ENCODE measurements at places on chromosomes 12 and 14.

GRCh38 chr12:14772946-14773345 is 30.3 kb downstream of the WBP11 start:
- no peak for DNase-seq

- peak; percentile 26 for DNase-seq
Measured at GRCh38 chr12:52871291-52872039, 22.7 kb upstream of the KRT78 start.

GRCh38 chr14:98798099-98798498 is 473.9 kb downstream of the BCL11B start:
- no peak for DNase-seq

GRCh38 chr14:102249041-102249440 is 55.9 kb downstream of the MOK start:
- DNase-seq: no peak

GRCh38 chr14:61296719-61297502 is 15.8 kb upstream of the TMEM30B start:
- DNase-seq: no peak

DNA sequence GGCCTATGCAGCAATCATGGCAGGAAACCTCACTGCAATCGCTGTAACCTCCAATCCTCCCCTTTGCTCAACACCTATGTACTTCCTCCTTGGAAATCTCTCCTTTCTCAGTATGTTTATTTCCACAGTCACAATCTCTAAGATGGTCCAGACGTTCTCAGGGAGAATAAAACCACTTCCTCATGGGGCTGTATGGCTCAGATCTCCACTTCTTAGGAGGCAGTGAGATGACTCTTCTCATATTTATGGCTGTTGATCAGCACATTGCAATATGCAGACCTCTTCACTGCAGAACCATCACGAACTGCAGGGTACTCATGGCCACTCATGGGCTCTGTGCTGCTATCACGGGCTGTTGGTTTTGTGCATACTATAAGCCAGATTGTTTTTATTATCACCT is 17.1 kb upstream of the OR4K17 start:
- no peak for DNase-seq

DNA sequence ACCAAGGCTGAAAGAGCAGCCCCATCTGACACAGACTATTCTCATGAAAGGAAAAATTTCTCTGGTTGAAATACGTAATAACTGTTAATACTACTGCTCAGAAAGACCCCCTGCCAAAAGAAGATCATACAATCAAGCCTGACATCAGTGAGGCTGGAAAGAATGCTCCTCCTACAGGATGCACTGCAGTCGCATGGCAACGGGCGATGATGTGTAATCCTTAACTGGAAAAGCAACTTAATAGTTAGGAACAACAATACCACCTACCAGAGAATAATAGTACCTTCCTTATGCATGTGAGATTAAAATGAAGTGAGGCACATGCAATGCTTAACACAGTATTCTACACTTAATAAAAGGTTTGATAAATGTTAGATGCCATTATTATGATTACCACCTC is 1.2 kb upstream of the GOLGA5 start:
- DNase-seq: no peak

GRCh38 chr14:101705733-101706508 is 55.6 kb upstream of the PPP2R5C start:
- peak; percentile 29 for DNase-seq

- no peak for DNase-seq
Measured at GRCh38 chr14:105410642-105411016, 9.0 kb upstream of the MTA1 start.

DNA sequence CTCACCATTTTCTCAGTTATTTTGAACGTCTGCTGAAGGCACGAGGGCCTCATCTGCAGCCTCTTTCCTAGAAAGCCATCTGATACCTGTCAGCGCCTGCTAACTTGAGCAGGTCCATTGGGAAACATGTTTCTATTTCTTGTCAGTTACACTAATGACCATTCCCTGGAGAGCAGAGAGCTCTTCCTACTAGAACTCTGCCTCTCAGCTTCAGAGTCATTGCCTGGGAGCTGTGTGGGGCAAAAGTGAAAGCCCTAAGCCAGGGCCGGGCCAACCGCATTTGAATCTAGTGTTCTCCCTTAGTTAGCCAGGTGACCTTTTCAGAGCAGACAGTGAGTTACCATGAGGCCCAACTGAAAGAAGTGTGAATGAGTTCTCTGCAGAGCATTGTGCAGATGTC is 135.8 kb downstream of the EML1 start:
- no peak for DNase-seq

- DNase-seq: no peak
Measured at GRCh38 chr14:70807898-70808415, 1.4 kb downstream of the MAP3K9 start.

DNA sequence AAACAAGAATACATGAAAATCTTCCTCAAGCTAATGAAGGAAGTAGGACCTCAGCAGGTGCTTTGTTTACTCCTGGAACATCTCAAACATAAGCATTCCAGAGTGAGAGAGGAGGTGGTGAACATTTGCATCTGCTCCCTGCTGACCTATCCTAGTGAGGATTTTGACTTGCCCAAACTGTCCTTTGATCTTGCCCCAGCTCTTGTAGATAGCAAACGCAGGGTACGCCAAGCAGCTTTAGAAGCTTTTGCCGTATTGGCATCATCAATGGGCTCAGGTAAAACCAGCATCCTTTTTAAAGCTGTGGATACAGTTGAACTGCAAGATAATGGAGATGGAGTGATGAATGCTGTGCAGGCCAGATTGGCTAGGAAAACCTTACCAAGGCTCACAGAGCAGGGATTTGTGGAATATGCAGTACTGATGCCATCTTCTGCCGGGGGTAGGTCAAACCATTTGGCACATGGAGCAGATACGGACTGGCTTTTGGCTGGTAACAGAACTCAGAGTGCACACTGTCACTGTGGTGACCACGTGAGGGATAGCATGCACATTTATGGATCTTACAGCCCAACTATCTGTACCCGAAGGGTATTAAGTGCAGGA is 1.9 kb downstream of the TOGARAM1 start:
- no peak for DNase-seq

DNA sequence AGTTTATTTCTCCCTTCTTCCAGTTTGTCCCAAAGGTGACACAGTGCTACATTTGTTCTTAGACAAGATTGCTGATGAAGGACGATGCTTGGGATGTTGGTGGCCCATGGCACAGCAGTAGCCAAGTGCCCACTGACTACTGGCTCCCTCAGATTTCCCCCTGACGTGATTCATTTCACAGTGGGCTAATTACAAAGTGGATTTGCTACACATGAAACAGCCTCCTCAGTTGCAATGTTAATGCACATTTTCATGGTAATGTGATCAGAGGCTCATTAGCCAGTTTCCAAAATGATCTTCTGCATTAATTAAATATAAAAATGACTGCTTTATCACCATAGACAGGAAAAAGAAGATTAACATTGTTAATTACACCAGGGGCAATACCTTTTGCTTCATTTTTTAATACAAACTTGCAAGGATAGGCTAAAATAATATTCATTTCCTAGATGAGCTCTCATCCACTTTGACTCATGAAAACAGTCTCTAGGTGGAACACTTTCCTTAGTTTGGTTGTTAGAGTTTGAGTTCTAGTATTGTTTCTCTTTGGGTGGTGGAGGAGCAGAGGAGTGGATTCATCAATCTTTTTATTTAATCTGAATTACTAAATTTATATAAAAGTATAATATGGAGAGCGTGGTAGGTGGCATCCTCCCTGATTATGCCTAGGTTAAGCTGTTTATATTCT is 250.9 kb downstream of the PDZRN4 start:
- DNase-seq: no peak

DNA sequence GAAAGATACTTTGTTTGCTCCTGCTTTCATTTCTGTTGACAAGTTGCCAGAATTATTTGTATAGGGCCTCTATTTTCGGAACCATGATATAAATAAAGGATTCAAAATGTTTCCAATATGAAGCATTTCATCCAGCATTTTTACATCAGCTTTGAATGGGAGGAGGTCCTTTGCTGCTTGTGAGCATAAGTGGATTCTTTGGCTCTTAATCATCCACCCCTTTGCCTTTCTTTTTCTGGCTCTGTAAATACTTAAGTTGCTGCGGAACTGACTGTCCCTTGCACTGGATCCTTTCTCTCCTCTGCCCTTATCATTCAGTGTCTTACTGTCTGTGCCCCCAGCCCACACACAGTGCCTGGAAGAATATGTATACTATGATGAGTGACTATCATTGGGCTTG is 357.3 kb upstream of the RGS6 start:
- no peak for DNase-seq

DNA sequence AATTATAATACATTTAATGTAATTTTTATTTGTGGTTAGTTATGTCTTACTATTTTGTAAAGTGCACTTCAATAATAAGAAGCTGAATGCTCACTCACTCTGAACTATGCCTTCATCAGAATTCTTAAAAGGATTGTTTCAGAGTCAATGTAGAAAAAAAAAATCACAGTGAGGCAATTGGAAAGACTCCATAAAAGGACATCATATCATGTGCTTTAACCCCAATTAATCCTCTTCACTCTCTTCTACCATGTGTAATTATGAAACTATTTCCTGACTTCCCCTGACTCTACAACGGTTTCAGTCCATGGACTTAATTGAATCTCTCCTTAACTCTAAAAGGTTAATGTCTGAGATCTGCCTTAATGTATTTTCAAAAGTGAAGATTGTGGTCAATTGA is 250.4 kb upstream of the ALG10 start:
- no peak for DNase-seq

GRCh38 chr14:105315211-105315721 is 718 bp downstream of the PACS2 start:
- no peak for DNase-seq

DNA sequence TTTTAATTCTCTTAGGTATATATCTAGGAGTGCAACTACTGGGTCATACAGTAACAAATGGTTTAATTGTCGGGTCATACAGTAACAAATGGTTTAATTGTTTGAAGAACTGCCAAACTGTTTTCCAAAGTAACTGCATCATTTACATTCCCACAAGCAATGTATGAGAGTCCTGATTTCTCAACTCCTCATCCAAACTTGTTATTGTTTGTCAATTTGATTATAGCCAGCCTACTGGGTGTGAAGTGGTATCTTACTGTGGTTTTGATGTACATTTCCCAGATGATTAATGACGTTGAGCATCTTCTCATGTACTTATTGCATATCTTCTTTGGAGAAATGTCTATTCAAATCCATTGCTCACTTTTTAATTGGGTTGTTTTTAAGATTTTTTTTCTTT is 67.6 kb upstream of the CFL2 start:
- DNase-seq: no peak

GRCh38 chr14:72638021-72638420 is 255.9 kb downstream of the DPF3 start:
- DNase-seq: no peak

DNA sequence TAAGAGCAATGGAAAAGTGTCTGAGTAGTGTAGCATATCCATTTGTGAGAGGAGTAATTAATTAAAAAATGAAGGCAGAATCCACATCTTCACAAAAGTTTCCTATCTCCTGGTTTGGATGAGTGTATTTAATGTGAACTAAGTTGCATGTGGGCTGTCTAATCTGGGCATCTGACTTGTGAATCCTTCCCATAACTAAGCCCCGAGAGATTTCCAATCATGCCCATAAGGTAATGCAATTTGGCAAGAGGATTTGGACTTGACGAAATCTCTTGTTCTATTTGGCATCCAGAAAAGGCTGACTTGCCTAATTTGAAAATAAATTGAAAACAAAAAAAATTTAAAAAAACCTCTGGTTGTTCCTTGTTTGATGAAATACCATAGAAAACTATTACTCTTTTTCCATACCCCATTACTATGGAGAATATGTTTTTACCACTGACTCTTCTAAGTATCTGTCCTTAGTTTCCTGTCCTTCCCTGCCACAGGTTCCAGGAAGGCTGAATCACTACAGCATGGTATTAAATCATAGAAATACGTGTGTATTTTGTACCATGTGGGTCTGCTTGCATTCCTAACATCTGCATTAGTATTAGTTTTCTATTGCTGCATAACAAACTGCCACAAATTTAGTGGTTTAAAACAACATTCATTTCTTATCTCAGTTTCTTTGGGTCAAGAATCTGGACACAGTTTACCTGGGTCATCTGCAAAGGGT is 48.4 kb downstream of the ETV6 start:
- DNase-seq: no peak

GRCh38 chr14:61482348-61483206 is 161.2 kb downstream of the PRKCH start:
- no peak for DNase-seq

- DNase-seq: no peak
Measured at GRCh38 chr12:65133879-65134278, 12.8 kb upstream of the WIF1 start.

DNA sequence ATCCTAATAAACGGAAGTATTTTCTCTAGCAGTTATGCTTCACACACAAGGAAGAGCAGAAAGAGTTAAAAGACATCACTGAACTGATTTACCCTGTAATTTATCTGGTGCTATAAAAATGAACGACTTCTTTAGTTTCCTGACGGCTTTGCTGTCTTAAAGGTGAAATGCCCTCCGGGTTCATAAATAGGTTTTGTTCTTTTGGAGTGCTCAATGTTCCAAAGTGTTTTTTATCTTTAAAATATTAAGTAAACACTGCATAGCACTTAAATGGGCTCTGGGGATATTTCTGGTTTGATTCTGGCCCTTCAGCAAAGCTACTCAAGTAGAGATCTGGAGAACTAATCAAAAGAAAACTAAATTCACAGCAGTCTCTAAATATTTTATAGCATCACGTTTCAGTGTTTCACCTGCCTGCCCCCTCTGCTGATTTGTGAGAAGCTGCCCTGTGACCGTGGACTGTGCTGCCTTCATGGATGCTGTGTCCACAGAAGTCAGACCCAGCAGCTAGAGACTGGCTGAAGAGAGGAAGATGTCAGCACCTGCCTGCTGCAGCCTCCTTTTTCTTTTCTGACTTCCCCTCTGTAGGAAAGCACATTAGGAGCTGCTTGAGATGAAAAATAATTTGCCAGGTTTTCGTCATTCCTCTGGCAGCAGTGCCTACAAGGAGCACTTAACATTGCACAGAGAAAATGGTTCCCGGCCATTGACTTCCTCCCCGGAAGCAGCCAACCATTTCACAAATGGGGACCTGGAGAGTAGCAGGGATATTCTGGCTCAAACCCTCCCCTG is 205.1 kb upstream of the FSCB start:
- DNase-seq: no peak

DNA sequence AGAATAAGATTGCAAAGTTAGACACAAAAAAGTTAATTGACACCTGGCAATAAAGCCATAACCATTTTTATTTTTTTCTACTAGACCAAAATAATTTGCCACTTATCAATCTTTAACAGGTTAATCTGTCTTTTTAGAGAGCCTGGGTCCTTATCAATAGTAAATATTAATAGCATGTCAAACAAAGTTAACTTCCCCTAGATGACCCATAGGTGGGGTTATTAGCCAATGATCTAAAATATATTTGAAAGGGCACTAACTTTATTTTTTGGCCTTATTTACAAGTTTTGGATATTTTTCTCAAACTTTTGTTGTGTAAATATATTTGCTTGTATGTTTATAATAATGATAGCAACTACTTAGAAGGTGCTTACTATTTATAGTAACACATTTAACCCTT is 3.9 kb downstream of the ANKRD33 start:
- no peak for DNase-seq

Data from uterus (tissue), 4 donors.